Brain (organoid and tissue), 16 donors: ENCODE measurements at places on chromosomes 3 and 15.
A peak's percentile ranks its signal among the peaks of the same experiment; 100 is the strongest.

DNA sequence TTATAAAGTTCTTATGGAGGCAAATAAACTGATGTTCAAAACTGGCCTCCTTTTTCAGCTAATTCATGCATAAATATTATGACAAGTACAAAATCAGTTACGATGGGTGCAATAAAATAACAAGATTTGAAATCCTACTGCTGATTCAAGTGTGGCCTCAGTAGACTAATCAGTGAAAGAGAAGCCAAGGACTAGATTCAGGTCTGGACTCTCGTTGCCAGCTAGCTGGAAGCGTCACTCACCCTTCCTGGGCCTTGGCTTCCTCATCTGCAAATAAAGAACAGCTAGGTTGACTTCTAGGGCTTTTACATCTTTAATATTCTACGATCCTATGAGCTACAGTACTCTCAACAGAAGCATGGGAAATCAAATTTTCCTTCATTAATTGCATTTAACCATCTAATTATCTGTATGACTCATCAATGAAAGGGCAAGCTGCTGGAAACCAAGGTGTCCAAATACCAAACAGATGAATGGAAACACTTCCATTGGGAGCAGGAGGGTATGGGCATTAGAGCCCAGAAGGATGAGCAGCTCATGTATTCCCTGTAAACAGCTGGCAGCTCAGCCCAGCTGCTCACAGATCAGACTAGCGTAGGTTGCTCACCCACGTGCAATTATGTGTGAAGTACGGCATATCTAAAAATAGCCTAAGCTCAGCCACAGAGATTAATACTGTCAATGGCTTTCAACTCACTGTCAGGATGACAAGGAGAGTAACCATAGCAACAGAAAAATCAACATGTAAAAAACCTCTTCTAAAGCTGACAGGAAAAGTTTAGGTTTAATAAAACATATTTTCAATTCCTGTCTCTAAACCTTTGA, 294.8 kb downstream of the PLCL2 start:
- DNase-seq, result peak; percentile 79

DNA sequence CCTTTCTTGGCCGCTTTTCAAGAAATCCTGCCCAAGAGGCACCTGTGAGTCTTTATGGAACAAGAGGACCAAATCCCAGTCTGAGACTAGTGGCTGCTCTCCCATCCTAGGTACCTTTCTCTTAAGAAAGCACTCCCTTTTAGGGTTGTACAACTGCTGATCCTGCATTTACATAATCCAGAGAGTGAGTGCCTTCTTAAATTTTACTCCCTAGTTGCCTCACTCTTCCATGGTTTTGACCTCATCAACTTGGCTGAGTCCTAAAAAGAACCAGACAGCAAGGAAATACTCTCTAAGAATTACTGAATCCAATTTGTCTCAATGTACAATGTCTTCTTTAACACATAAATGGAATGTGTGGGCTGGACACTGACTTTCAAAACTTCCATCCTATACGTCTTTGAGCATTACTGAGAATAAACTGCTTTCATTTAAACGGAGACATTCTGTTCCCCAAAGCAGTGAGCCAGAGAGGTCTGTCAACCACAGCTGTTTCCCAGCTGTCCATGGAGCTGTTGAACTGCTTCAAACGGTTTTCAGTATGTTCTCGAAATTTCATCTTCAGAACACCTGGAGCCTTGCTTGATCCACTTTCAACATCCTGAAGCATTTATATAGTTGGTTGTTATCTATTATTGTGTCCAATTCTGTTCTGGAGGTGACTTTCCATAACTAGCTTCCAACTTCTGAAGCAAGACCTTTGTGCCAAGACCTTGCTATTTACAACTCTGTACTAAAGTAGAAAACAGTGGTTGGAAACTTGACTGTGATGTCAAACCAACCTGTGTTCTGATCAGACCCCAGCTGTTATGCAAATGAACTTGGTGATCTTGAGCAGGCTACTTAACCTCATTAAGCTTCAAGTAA, 179.1 kb downstream of the SLC9A9 start:
- DNase-seq, result no peak

DNA sequence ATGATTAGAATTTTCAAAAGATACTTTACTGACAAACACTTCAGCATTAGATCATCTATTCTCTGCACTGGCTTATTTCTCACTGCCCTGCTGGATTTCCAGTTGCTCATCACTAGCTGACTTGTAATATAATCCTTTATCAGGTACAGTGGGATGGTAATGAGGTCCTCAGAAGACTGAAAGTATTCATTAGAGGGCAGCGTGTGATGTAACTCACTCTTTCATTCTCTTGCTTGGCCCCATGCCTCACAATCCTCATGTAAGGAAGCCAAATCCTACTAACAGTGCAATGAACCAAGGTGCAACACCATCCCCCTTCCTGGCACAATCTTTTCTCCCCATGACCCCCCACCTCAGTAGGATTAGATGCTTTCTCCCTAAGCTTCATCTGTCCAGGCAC, 289.9 kb downstream of the CTNNB1 start:
- DNase-seq, result no peak

DNA sequence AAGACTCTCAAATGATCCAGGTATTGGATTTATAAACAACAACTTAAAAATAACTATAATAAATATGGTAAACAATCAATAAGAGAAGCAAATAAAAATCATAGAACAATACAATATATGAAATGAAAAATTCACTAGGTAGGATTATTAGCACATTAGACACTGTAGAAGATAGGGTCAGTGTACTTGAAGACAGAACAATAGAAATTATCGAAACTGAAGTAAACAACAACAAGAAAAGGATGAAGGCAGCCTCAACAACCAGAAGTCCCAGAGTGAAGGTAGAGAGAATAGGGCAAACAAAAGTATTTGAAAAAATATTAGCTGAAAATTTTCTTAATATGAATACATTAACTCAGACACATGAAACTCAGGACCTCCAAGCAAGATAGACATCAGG, 11.9 kb downstream of the IQCB1 start:
- no peak for DNase-seq

DNA sequence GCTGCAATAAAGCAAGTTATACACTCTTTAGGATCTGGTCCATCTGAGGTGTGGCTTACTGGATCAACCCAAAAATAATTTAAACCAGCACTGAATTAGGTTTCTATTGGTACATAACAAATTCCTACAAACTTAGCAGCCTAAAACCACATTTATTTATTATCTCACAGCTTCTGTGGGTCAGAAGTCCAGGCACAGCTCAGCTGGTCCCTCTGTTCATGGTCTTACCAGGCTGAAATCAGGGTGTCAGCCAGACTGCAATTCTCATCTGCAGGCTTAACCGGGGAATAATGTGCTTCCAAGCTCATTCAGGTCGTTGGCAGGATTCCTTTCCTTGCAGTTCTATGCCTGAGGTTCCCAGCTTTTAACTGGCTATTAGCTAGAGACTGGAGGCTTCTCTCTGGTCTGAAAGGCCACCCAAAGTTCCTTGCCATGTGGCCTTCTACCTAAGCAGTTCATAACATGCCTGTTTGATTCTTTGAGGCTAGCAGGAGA, 477.4 kb upstream of the WNT5A start:
- DNase-seq, result no peak

DNA sequence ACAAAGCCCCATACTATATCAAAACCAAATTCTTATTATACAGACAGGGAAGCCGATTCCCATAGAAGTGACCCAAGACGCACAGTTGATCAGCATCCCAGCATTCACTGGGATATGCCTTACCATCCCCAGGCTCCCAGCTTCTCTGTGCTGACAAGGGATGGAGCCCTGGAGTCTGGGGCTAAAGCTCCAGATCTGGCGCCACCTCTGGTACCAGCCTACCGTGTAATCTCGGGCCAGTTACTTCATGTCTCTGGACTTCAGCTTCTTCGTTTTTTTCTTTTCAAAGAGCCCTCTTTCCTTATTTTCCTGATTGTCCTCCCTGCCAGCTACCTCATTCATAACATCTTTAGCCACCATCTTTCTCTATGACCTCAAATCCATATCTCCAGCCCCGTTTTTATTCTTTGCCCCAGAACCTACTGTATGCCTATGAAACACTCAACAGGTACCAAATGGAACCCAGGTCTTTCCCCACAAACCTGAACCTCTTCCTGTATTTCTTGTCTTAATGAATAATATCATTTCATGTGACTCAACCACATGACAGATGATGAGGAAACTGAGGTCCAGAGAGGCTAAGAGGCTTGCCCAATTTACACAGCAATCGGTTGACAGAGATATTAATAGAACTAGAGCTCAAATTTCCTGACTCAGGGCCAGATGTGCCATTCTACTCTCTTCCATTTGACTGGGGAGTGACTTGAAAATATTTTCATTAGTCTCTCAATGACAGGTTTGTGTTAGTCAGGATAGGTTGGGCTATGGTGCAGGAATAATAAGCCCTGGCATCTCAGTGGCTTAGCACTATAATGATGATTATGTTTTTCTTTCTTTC, 85.4 kb upstream of the TLE3 start:
- DNase-seq, result no peak

GRCh38 chr3:187986514-187986934, 167.4 kb upstream of the LPP start:
- DNase-seq, result no peak

DNA sequence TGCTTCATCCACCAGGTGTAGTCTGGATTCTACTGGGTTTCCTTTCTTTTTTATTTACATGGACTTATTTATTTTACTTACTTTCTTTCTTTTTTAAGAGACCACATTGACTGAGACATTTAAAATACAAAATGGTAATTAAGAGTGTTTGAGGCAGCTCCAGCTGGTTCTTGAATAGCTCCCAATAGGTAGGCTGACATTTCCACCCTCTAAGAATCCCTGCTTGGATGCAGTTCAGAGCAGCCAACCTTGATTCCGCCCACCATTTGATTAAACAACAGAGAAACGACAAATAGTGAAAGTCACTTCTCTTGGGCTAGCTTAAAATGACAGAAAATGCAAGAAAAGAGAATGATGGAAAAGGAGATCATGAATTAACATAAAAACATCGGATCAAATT, 270.5 kb downstream of the TUSC7 start:
- DNase-seq, result no peak

- DNase-seq, result no peak
These were observed 58.3 kb downstream of the GADL1 start for GRCh38 chr3:30836141-30836540.

- DNase-seq, result no peak
These were observed 232.3 kb upstream of the SEMA6D start for GRCh38 chr15:47484997-47485396.

DNA sequence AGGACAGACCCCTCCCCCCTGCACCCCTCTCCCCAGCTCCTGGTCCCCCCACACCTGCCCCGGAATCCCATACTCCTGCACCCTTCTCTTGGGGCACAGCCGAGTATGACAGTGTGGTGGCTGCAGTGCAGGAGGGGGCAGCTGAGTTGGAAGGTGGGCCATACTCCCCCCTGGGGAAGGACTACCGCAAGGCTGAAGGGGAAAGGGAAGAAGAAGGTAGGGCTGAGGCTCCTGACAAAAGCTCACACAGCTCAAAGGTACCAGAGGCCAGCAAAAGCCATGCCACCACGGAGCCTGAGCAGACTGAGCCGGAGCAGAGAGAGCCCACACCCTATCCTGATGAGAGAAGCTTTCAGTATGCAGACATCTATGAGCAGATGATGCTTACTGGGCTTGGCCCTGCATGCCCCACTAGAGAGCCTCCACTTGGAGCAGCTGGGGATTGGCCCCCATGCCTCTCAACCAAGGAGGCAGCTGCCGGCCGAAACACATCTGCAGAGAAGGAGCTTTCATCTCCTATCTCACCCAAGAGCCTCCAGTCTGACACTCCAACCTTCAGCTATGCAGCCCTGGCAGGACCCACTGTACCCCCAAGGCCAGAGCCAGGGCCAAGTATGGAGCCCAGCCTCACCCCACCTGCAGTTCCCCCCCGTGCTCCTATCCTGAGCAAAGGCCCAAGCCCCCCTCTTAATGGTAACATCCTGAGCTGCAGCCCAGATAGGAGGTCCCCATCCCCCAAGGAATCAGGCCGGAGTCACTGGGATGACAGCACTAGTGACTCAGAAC, 9.8 kb downstream of the MAP1A start:
- no peak for DNase-seq

DNA sequence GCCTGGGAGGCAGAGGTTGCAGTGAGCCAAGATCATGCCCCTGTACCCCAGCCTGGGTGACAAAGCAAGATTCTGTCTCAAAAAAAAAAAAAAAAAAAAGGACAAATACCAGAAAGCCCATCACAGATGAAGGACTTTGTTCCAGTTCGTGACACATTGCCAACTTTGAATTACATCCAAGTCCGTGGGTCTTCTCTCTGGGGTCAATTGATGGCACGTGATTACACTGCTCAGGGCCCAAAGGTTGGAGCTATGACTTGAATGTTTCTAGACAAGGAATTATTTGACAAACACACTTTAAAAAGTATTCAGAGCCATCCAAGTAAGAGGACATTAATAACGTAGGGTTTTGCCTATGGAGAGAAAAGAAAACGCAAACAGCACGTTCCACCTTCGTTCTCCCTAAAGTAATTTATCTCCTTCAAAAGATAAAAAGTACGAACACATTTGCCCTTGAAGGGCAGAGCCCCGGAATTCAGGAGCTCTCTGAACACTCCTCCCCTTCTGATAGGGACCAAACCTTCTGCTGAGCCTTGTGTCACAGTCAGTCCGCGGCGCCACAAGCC, 31.3 kb upstream of the ST3GAL6 start:
- peak; percentile 13 for DNase-seq

- DNase-seq, result no peak
These were observed 59.6 kb downstream of the UBP1 start for GRCh38 chr3:33380653-33381052.

GRCh38 chr3:103977417-103977816, 1389.3 kb upstream of the ALCAM start:
- no peak for DNase-seq

GRCh38 chr3:124962403-124962940, 27.9 kb upstream of the MUC13 start:
- no peak for DNase-seq

DNA sequence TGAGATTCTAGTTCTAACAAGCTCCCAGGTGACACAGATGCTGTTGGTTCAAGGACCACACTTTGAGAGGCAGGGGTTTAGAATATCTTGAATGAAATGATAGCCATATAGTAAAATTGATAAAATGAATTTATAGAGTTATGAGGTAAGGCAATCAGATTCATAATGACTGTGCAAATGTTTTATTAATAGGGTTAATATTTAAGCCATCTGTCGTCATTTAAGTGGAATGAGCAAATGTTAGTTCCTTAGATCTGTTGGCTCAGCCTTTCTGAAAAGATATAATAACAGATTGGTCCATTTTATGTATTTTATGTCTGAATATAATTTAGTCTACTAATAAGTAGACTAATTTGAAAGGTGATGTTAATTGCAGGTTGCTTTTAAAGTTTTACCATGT, 12.9 kb downstream of the REC114 start:
- DNase-seq, result no peak

- DNase-seq, result peak; percentile 49
These were observed 180.1 kb downstream of the RORA start for GRCh38 chr15:61049028-61049427.

GRCh38 chr15:95121191-95121590, 889.8 kb downstream of the MCTP2 start:
- no peak for DNase-seq

- DNase-seq, result no peak
These were observed 98.6 kb downstream of the FBLN2 start for GRCh38 chr3:13647298-13648059.

GRCh38 chr3:72310419-72311380, 525.8 kb upstream of the PROK2 start:
- DNase-seq, result no peak
